ENCODE measurements at places on chromosomes 3 and 15.

- DNase-seq, result no peak
These were observed 123.2 kb upstream of the TMC3 start for GRCh38 chr15:81497238-81497637.

GRCh38 chr3:40608091-40608490, 83.3 kb downstream of the ZNF621 start:
- no peak for DNase-seq

DNA sequence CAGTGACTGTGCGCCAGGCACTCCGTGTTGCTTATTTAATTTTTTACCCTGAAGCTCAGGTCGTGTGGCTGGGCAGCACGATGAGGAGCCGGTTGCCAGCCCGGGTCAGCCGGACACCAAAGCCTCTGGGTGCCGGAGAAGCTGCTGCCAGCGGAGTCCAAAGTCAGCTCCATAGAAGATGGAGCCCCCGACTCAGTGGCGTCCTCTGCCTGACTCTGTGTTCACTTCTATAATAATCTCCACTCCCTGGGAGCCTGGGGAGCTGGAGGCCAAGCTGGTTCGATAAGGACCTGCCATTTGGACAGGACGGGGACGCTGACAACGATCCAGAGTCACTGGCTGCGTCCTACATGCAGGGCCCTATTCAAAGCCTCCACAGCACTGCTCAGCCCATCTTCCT, 78.6 kb downstream of the VGLL4 start:
- no peak for DNase-seq

- no peak for DNase-seq
These were observed 61.5 kb downstream of the USF3 start for GRCh38 chr3:113634782-113635474.
